Activated CD4-positive, alpha-beta memory T cell treated with anti-CD3 and anti-CD28 coated beads for 36 hours (primary cell): ENCODE measurements at places on chromosomes 11 and 22. TPM values are rescaled to one million over a fixed set of nuclear protein-coding genes. Genes with fewer than 3 reads are reported as not detected.
A peak's percentile ranks its signal among the peaks of the same experiment; 100 is the strongest.

Gene TEX12
- 0.29 TPM for total RNA-seq

Gene TRIM68
- total RNA-seq = 9.2 TPM

Gene PARVA
- 0.41 TPM for total RNA-seq

Gene OSBPL5
- total RNA-seq = 4.6 TPM

Gene CCND1
- total RNA-seq = 0.19 TPM

Gene KCNQ1
- 10.7 TPM for total RNA-seq

GRCh38 chr11:59534676-59535075, 23.3 kb downstream of the OR4D9 start:
- peaks cover 3% of the 10 kb centered on the region for H3K27me3 ChIP-seq
- no peaks in the 10 kb centered on the region for H3K36me3 ChIP-seq
- DNase-seq = no peak

DNA sequence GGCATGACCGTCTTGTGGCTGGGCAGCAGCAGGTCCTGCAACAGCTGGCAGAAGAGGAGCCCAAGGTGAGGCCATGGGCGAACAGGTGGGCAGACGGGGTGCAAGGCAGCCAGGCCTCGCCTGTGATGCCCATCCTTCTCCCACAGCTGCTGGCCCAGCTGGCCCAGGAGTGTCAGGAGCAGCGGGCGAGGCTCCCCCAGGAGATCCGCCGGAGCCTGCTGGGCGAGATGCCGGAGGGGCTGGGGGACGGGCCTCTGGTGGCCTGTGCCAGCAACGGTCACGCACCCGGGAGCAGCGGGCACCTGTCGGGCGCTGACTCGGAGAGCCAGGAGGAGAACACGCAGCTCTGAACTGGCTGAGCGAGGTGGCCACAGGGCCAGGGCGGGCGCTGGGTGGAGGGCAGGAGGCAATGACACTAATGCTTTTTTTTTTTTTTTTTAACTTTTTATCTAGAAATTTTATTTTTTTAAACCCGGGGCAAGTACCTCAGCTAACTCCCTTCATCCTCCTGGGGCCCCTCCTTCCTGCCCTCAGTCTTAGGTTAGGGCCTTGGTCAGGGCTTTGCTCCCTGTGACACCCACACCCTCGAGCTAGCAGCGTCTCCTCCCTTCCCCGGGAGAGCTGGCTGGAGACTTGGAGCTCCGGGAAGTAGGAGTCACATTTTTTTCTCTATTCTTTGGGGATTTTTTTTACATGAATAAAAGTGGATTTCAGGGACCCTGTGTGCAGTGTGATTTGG, 16.0 kb downstream of the PLCB3 start:
- no peak overlapping the region for H3K27ac ChIP-seq
- H3K4me3 ChIP-seq = no peak overlapping the region
- peaks cover 15% of the 10 kb centered on the region for H3K4me1 ChIP-seq
- H3K27me3 ChIP-seq = no peaks in the 10 kb centered on the region

GRCh38 chr11:1988667-1989317, 8.8 kb downstream of the H19 start:
- H3K4me1 ChIP-seq = no peaks in the 10 kb centered on the region
- H3K36me3 ChIP-seq = no peaks in the 10 kb centered on the region
- no peak overlapping the region for H3K27ac ChIP-seq
- no peak for DNase-seq

DNA sequence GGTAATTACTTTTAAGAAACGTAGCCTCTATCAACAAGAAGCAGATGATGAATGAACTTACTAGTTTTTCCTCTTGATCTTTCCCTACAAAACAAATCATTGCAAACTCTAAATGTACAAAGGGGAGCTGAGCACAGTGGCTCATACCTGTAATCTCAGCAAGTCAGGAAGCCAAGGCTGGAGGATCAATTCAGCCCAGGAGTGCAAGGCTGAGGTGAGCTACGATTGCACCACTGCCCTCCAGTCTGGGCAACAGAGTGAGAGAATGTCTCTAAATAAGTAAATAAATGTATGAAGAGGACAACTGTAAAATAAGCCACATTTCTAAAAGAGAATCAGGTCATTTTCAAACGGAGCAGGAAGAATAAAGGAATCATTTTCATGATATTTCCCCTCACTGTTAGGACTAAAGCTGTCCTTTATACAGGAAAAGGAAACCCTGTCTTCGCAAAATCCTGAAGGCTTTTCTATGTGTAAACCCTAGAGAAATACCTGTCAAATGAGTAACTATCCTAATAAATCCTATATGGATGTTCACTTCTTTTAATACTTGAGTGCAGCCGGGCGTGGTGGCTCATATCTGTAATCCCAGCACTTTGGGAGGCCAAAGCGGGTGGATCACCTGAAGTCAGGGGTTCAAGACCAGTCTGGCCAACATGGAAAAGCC, 41.2 kb downstream of the RRAS2 start:
- H3K36me3 ChIP-seq = no peaks in the 10 kb centered on the region
- no peak overlapping the region for H3K27ac ChIP-seq
- no peaks in the 10 kb centered on the region for H3K27me3 ChIP-seq
- no peak for DNase-seq

DNA sequence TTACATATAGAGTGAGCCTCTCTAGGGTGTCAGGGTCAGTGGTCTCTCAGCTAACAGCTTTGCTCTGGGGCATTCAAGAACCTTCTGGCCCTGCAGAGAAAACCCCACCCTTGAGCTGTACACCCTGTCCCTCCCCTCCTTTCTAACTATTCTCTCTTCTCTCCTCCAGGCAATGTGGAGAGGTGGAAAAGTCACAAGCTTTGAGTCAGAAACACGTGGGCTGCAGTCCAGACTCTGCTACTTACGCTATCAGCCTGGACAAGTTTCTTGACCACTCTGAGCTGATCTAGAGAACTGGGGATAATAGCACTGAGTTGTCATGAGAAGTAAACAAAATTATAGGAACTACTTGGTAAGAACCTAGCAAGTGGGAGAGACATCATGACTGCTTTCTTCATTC, 10.7 kb upstream of the FAM83F start:
- no peak overlapping the region for H3K27ac ChIP-seq
- peaks cover 15% of the 10 kb centered on the region for H3K4me1 ChIP-seq
- H3K27me3 ChIP-seq = no peaks in the 10 kb centered on the region
- DNase-seq = no peak

- H3K4me3 ChIP-seq = no peak overlapping the region
- no peak overlapping the region for H3K27ac ChIP-seq
- no peaks in the 10 kb centered on the region for H3K4me1 ChIP-seq
- no peak for DNase-seq
- no peaks in the 10 kb centered on the region for H3K36me3 ChIP-seq
Observed at GRCh38 chr11:17552392-17553248, 5.6 kb downstream of the OTOG start.

DNA sequence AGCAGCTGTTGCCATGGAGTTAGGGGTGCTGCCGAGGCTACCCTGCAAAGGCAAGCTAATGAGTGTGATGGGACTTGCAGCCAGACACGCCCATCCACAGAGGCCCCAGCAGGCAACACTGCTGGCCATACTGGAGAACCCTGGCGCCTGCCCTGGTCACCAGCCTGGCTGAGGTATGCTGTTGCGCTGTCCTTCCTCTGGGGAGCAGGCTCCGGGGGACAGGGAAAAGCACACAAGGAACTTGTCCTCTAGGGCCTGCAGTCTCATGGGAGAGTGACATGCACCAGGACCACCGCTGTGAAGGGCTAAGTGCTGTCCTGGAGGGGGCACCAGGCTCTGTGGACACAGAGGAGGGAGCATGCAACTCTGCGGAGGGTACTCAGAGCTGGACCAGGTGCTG, 35.8 kb downstream of the TOM1 start:
- H3K4me1 ChIP-seq = peaks cover 36% of the 10 kb centered on the region
- DNase-seq = no peak
- H3K4me3 ChIP-seq = no peak overlapping the region
- no peak overlapping the region for H3K27ac ChIP-seq
- peaks cover 12% of the 10 kb centered on the region for H3K36me3 ChIP-seq
- H3K27me3 ChIP-seq = no peaks in the 10 kb centered on the region

DNA sequence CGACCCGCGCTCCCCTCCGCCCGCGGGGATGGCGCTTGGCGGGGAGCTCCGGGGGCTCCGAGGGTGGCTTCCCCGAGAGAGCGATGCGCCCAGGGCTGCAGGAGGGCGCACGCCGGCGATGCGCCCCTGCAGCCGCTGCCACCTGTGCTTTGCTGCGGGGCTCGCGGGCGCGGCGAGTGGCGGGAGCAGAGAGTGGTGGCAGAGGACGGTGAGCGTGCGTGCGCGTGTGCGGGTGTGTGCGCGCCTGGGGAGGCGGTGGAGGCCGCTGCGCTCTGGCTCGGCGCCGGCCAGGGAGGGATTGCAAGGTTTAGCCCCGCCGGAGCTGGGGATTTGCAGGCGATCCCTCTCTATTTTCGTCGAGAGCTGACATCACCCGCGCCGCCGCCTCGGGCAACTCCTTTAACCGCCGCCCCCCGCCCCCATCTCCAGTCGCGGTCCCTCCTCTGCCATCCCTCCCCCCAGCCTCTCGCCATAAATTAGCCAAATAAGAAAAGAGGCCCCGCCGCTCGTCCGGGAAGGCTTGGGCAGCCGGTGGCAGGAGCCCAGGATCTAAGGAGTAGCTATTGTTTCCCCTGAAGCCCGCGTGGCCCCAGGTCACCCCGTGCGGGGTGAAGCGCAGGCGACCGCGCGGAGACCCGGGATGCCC, at the start of gene SLC1A2:
Gene SLC1A2 (minus strand): TSS at position 375 of the 646 bp plus-strand sequence. CDS start 592 bp downstream, outside the sequence.
- no peaks in the 10 kb centered on the region for H3K36me3 ChIP-seq
- peaks cover 11% of the 10 kb centered on the region for H3K4me1 ChIP-seq

DNA sequence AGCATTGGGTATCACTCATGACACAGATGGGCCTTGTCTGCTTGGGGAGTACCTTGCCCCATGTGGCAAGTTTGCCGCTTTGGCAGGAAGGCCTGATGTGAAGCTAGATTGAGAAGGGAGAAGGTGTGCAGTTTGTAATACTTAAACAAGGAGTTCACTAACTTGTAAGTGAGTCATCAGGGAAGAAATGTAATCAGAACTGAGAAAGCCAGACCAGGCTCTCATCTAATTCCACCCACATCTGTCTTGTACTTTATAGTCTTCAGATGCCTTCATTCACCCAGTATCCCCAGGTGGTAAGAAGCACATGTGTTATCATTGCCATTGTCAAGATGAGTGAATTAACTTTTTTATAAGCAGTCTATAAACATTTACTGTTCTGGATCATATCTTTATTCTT, 116.0 kb upstream of the DDI1 start:
- no peak overlapping the region for H3K27ac ChIP-seq
- no peak overlapping the region for H3K4me3 ChIP-seq
- H3K4me1 ChIP-seq = no peaks in the 10 kb centered on the region
- no peaks in the 10 kb centered on the region for H3K36me3 ChIP-seq
- no peak for DNase-seq
- H3K27me3 ChIP-seq = no peaks in the 10 kb centered on the region

DNA sequence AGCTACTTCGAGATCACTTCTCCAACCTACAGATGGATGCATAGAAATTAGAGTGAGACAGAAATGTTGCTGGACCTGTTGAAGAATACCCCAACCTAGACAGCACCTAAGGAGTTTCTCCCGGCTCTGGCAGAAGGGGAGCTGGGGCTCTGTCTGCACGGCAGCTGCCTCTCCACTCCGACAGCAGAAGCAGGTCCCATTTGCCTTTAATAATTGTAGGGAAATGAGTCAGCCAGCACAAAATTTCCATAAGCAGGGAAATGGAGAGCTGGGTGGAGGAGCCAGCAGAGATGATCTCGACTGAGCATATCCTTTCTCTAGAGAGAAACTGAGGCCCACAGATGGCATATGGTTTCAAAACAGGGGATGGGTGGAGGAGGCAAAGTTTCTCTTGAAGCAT, 80.1 kb downstream of the EFCAB6 start:
- H3K4me3 ChIP-seq = no peak overlapping the region
- no peaks in the 10 kb centered on the region for H3K4me1 ChIP-seq

GRCh38 chr11:128831174-128832120, 35.6 kb downstream of the KCNJ1 start:
- H3K27me3 ChIP-seq = no peaks in the 10 kb centered on the region
- peaks cover 19% of the 10 kb centered on the region for H3K4me1 ChIP-seq
- peak overlapping the region; percentile 89 for H3K27ac ChIP-seq
- H3K36me3 ChIP-seq = no peaks in the 10 kb centered on the region
- peak overlapping the region; percentile 30 for H3K4me3 ChIP-seq
- DNase-seq = peak; percentile 93

DNA sequence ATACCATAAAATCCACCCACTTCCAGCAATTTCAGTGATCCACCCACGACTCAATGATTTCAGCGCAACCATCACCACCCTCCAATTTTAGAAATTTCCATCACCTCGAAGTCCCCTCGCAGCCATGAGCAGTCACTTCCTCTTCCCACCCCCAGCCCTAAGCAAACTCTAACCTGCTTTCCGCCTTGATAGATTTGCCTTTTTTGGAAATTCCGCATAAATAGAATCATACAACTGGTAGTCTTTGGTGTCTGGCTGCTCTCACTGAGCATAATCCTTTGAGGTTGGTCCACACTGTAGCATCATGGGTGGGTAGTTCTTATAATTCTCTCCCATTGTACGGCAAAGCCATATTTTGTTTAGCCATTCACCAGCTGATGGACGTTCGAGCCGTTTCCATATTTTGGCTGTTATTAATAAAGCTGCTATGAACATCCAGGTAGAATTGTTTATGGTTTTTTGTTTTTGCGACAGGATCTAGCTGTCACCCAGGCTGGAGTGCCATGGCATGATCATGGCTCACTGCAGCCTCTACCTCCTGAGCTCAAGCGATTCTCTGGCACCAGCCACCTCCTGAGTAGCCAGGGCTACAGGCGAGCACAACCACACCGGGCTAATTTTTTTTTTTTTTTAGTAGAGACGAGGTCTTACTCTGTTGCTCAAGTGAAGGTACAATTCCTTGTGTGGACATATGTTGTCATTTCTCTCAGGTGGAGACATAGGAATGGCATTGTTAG, 16.0 kb downstream of the PIM3 start:
- DNase-seq = peak; percentile 81
- no peaks in the 10 kb centered on the region for H3K27me3 ChIP-seq
- H3K27ac ChIP-seq = peak overlapping the region; percentile 92
- peaks cover 26% of the 10 kb centered on the region for H3K36me3 ChIP-seq
- peaks cover 36% of the 10 kb centered on the region for H3K4me1 ChIP-seq

GRCh38 chr11:118186346-118187107, 10.1 kb upstream of the SCN2B start:
- H3K27ac ChIP-seq = no peak overlapping the region
- H3K27me3 ChIP-seq = peaks cover 10% of the 10 kb centered on the region
- peaks cover 7% of the 10 kb centered on the region for H3K36me3 ChIP-seq
- DNase-seq = no peak
- no peak overlapping the region for H3K4me3 ChIP-seq
- no peaks in the 10 kb centered on the region for H3K4me1 ChIP-seq
